ENCODE measurements at places on chromosomes 13 and 19.

DNA sequence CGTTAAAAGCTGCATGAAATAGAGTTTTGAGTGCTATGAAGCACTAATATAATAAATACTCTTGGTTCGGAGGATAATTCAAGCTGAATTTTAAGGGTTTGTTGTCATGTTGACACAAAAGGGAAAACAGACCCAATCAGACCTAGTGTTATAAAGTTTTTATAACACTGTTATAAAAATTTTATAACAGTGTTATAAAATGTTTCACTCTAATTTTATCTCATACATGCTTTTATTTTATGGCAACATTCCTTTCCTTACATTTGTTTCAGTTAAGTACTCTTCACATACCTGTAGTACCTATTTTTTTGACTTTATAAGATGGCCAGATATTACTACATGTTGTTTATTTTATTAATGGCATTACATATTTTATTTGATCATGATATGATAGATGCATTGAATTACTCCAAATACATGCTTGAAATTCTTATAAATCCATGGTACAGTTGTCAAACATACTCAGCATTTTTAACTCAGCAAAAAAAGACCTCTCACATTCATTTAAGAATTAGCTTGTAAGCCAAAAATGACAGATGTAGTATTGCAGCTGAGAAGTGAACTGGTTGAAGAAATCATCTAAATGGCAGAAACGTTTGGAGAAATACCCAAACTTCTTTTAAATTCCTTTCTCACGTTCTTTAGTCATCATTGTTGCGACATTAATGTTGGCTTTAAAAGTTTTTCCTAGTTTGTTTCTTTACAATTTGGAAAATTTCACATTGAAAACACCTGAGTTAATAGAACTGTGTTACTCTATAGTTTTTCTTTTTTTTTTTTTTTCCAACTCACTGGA, 104.5 kb downstream of the PIBF1 start:
- DNase-seq: no peak

DNA sequence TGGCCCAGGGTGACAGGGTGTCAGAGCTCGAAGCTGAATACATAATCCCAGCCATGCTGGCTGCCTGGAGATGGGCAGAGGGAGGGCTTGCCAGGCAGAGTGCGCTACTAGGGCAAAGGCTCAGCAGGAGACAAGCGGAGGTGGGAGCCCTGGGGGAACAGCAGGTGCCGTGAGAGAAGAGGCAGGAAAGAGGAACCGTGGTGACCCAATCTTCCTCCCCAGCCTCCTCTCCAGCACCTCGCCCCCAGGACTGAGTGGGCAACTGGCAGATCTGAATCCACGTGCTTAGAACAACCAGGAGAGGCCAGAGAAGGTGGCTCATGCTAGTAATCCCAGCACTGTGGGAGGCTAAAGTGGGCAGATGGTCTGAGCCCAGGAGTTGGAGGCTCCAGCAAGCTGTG, 11.0 kb upstream of the CCL25 start:
- no peak for DNase-seq

GRCh38 chr19:9727644-9728043, 40.9 kb downstream of the ZNF846 start:
- no peak for DNase-seq

DNA sequence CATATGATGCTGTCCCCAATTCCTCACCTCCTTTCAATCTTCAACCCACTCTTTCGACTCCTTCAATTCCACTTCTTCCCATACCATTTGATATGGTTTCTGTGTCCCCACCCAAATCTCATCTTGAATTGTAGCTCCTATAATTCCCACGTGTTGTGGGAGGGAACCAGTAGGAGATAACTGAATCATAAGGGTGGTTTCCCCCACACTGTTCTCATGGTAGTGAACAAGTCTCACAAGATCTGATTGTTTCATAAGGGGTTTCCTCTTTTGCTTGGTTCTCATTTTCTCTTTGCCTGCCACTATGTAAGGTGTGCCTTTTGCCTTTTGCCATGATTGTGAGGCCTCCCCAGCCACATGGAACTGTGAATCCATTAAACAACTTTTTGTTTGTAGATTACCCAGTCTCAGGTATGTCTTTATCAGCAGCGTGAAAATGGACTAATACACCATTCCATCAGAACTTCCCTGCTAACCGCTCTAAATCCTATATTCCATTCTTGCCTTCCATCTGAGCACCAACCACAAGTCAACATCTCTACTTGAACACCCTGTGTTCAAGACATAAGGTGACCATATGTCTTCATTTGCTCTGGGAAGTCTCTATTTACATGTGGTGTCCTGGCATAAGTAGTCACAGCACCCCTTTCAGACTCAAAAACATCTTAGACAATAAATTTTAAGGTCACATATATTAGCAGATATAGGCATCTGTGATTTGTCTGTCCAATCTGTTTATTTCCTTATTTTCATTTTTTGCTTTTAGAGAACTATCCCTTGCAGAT, 122.9 kb downstream of the TSHZ3 start:
- DNase-seq: no peak

- DNase-seq: no peak
These were observed 122.5 kb downstream of the RGCC start for GRCh38 chr13:41579881-41580280.
